ENCODE measurements at places on chromosomes 13 and 19.

- no peak for DNase-seq
These were observed 387.5 kb downstream of the LMO7 start for GRCh38 chr13:76023652-76024051.

DNA sequence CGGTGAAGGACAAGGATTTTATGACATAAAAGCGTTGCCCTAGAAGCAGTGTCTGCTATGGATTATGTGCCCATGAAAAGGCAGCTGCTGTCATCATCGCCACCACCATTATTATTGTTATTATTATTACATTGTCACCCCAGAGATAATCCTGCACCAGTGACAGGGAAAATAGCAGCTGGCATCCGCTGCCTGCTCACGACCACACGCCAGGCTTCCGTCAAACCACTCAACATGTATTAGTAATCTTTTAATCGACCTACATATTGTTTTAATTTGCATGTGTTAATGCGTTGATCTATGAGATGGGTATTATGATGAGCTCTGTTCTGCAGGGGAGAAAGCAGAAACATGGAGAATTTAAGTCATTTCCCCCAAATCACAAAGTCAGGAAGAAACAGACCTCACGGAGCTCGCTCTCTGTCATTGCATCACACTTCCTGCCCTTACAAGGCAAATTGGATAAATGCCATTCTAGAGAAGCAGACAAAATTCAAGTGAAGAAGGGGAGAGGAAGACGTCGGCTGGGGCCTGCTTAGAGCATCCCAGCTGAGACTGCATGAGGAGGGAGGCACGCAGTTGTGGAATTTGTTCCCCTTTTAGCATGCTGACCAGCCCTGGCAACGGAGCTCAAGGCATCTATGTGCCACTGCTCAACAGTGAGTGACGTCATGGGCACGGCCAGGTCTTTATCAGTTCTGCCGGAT is at the start of gene FFAR3:
Gene FFAR3 (plus strand): TSS at position 594 of the 707 bp plus-strand sequence. CDS start 431 bp downstream, outside the sequence.
- no peak for DNase-seq

DNA sequence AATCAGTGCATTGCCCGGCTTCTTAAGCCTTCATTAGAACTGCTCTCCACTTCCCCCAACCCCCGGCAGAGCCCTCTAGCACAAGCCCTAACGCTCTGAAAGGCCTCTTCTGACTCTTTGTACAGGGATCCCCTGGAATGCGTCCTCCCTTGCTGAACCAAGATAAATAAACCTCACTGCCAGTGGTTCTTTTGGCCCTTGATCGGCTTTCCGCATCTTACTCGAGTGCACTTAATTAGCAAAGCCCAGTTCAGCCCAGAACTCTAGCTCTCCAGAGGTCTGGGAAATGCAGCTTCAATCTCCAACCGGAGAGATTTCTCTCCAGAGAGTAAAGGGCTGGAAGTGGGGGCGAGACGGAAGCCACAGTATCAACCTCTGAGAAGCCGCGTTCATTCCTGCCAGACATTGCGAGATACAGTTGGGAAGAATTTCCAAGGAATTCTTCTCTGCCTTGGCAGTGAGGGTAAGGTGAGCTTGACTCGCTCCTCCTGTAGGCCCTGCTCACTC is 8.7 kb upstream of the ZNF444 start:
- DNase-seq = no peak

DNA sequence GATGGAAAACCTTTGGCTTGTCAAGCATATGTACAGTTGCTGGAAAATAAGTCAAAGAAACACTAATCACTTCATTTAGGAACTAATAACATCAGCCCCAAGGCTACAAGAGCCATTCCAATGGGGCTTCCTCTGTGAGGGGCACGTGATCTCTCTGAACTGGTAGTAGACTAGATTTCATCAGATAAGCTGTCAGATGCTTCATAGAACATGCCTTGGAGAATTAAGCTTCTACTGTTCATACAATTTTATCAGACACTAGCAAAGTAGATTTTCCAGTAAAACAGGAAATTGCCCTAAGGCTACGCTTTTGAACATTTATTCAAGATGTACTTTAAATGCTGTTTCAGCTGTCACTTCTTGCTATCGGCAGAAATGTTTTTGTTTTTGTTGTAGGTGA is 107.8 kb downstream of the EDNRB start:
- DNase-seq = no peak

GRCh38 chr19:11422163-11423065 is 3.3 kb upstream of the RGL3 start:
- DNase-seq = no peak

- DNase-seq = no peak
These were observed 36.4 kb downstream of the RNF6 start for GRCh38 chr13:26185720-26186117.

DNA sequence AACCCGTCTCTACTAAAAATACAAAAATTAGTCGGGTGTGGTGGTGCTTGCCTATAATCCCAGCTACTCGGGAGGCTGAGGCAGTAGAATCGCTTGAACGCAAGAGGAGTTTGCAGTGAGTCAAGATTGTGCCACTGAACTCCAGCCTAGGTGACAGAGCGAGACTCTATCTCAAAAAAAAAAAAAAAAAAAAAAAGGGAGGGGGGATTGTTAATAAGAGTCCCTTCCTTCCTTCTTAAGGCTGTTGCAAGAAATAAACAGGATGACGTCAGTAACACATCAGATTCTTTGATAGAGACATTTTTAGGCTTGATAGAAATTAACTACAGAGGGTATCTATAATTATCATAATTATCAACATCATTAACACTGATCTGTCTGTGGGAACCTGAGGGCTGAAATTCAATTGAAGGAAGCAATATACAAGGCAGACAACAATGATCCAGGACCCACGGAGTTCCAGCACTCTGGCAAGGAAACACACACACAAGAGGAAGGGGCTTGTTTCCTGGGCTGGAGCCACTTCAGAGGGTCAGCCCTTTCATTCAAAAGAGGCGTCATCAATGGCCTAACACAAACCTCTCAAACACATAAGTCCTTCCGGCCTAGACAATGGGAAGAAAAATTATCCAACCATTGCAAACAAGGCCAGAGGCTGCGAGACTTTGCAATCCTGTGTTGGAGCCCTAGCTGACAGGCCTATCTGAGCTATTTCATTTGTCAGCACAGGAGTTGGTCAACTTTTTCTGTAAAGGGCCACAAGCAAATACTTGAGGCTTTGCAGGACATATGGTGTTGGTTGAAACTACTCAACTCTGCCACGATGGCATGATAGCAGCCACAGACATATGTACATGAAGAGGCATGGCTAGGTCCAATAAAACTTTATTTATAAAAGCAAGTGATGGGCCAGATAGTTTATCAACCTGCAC is 105.2 kb downstream of the INSR start:
- no peak for DNase-seq

- no peak for DNase-seq
These were observed 41.5 kb downstream of the EFNA2 start for GRCh38 chr19:1327125-1327524.

GRCh38 chr13:48563626-48564025 is 30.7 kb upstream of the RCBTB2 start:
- no peak for DNase-seq

GRCh38 chr13:37995092-37995491 is 125.5 kb upstream of the TRPC4 start:
- no peak for DNase-seq

DNA sequence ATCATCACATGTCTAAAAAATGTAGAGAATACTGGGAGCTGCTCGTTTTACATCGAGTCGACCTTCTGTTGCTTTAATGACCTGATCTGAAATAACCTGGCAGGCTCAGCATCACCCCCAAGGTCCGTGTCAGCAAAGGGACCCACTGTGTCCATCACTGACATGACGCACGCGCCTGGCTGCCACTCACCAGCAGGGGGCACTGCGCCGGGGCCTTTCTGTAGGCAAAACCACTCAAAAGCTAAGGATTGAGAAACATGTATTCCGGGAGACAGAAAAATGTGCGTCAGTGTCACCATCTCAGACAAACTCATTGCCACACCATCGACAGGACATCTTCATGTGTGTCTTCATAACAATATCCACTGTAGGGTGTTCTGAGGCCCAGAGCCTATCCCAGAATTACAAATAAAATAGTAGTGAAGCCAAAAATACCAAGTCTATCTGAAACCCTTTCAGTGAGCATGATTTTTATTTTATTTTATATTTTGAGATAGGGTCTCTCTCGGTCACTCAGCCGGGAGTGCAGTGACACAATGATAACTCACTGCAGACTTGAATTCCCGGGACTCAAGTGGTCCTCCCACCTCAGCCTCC is 130.3 kb upstream of the LSM14A start:
- peak; percentile 33 for DNase-seq

- DNase-seq = peak; percentile 46
These were observed 697.8 kb downstream of the DACH1 start for GRCh38 chr13:71169180-71169579.

DNA sequence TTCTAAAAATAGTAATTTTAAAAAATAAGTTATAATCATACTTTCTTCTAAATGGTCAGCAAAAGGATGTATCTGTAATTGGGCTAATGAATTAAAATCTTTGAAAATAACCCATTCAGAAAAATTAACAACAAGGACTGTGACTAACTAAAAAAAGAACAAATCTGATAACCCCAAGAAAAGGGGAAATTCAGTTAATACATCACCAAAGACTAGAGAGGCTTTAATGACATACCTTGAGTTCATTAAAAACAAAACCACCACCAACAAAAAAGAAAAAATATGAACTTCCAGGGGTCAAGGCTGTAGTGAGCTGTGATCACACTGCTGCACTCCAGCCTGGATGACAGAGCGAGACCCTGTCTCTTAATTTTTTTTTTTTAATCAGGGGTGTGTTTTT is 121.8 kb downstream of the TBC1D4 start:
- no peak for DNase-seq

DNA sequence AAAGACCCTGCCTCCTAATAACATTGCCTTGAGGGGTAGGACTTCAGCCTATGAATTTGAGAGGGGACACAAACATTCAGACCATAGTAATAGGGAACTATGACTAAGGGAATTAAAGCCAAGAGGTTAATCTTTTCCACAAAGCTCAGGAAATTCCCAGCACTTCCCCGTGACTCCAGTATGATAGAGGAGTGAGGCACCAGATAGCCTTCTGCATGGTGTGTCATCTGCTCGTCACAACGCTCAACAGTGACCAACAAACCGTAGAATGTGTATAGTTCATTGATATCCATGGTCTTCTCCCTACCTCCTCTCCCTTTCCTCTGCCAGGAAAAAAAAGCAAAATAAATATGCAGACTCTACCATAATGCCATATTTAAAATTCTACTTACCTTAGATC is 64.4 kb downstream of the B3GLCT start:
- DNase-seq = no peak

DNA sequence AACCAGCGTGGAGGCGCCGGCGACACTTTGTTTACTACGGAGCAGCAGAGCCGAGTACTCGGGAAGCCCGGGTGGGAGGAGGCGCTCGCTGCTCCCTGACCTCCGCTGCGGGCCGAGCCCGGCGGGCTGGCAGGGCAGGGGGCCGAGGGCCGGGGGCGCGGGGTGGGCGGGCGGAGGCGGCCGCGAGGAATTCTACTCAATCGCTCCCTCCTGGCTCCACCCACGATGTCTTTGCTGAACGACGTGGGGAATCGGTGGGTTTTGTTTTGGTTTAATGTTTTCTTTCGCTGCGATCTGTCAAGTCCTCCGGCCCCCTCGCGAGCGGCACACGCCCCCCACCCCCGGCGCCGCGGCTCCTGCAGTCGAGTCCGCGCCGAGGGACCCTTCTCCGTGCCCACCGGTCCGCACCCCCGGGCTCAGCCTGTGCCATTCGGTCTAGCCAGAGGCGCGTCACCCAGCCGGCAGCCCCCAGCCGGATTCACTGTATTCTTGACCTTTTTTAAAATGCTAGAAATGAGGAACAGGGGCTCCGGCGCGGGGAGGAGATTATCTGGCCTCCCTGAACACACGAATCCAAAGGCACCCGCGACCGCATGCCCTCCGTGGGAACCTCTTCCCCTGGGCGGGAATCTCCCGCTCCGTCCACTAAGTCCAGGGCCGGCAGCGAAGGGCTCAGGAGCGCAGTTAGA is 636 bp upstream of the FOXO1 start:
- no peak for DNase-seq

DNA sequence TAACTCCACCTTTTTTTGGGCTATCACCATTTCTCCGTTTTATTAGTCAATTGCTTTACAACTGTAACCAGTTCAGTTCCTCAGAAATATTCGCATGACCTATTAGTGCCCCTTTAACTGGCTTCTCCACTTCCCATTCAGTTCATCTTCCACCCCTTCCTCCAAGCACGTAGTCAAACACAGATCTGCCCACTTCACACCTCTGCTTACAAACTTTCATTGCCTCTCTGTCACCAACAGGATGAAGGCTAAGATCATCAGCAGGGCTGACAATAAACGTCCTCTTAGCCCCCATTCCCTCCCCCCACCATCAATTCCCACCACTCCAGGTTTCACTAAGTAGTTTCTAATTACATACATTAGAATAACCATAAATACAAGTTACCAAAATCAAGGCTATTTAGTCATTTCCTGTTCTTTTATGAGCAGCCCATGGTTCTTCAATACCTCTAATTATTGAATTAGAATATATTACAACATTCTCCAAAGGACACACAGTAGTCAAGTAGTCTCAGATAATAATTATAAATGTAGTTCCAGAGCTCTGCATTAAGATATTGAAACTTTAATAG is 95.7 kb downstream of the SPRY2 start:
- DNase-seq = no peak

GRCh38 chr19:16417660-16418596 is 53.8 kb downstream of the EPS15L1 start:
- no peak for DNase-seq

GRCh38 chr19:54388802-54389139 is 24.0 kb upstream of the LAIR1 start:
- DNase-seq = no peak

DNA sequence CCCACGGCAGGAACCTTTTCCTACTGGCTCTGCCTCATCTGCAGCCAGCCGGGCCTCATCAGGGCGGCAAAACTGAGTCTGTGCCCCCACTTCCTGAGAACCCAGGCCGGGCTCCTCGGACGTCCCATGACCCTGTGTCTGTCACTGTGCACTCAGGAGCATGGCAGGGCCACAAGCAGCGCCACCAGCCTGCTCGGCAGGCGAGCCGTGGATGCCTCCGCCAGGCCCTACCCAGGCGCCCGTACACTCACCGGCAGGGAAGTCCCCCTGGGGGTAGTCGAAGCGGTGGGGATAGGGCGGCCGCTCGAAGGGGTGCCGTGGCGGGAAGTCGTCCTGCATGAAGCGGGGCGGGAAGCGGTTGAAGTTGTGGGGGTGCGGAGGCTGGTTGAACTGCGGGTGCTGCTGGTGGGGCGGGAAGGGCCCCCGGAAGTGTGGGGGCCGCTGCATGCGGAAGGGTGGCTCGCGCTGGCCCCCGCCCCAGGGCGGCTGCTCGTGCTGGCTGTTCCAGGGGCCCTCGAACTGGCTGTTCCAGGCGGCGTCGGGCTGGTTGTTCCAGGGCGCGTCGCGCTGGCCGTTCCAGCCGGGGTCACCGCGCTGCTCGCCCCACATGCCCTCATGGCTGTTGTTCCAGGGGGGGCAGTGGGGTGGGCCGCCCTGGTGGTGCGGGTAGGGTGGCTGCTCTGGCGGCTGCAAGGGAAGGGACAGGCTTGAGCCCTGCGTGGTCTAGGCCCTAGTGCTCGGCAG is 17.1 kb downstream of the CHERP start:
- no peak for DNase-seq

DNA sequence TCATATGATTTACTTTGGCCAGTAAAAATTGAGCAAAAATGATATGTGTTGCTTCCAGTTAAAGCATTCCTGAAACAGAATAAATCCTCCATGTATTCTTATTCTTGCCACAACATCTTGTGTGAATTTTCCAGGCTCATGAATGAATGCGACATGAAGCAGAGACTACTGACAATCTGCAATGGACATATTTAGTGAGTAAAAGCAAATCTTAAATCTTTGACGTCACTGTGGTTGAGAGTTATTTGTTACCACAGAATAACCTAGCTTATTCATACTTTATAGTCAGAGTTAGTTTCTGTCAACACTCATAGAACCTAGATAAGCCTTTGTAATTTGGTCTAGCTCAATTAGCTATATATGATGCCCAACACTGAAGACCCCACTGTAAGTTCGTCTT is 1443.1 kb downstream of the PCDH9 start:
- DNase-seq = no peak
